ENCODE measurements at places on chromosomes 12 and 14.

GRCh38 chr12:88388566-88389540 lies 191.4 kb downstream of the KITLG start:
- DNase-seq, result no peak

DNA sequence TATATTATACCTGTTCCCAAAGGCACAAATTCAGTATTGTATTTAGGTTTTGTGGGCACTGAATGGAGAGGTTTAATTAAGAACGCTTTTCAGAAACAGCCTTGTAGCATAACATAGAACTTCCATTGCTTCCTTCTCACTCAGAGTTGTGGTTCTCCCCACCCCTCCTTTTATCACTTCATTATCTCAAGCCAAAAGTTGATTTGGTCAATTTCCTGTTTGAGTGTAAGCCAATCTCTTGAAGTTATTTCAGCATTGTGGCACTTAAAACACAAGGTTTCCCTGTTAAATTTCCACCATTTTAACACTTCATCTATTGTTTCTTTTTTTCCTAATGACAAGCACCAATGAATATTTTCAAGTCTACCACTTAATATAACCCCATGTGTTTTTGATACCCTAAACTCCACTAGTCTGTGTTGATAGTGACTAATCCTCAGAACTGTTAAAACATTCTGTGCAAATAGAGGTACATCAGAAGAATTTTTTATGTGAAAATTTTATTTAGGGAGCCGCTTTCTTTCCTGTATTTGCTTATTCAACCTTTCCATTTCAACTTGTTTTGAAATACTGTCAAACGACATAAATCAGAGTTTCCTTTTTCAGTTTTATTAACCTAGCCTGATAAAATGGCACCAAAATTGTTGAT lies 340.1 kb downstream of the BCAT1 start:
- DNase-seq, result no peak

DNA sequence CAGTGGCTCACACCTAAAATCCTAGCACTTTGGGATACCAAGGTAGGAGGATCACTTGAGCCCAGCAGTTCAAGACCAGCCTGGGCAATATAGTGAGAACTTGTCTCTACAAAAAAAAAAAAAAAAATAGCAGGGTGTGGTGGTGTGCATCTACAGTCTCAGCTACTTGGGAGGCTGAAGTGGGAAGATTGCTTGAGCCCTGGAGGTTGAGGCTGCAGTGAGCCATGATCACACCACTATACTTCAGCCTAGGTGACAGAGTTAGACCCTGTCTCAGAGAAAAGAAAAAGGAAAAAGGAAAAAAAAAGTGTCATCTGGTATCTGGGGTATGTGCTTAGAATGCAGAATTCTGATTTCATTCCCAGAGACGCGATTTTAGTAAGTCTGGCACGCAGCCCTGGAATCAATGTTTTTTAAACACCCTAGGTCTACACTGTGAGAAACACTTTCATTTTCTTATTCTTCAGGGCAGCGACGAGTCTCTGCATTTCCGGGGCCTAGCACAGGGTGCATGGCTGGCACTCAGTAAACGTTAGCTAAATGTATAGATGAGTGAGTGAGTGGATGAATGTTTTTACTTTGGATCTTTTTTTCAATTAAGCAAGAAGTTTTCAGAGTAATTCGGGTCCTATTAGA lies 243.8 kb upstream of the PWP1 start:
- DNase-seq, result no peak

DNA sequence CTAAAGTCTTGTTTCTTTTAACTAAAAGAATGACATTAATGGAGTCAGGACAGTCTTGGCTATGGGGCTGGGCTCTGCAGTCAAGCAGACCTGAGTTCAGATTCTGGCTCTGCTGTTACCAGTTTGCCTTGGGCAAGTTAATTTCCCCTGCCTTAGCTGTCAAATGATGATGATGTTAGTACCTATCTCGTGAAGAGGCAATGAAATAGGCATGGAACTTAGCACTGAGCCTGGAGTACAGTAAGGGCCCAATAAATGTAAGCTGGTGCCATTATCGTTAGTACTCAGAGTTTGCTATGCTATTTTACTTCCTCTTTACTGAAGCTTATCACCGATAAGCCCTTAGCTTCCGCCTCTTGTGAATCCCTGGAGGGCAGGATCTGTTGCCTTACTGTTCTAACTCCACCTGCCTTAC lies 8.5 kb downstream of the FBXW8 start:
- DNase-seq, result no peak

DNA sequence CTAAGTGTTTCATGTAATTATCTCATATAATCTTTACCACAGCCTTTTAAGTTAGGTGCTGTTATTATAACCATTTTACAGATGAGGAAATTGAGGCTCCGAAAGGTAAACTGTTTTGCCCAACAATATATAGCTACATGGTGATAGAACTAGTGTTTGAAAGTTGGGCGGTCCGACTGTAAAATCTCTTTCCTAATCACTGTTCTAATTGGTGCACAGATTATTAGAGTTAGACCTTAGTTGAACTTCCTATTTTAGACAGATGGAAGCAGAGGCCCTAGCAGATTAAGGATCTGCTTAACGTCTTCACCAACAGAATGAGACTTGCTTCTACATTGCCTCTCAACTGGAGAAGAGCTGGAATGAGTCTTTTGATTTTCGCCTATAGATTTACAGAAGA lies 30.0 kb upstream of the DUSP6 start:
- DNase-seq, result no peak

GRCh38 chr14:70013271-70013873 lies 134.2 kb downstream of the SMOC1 start:
- no peak for DNase-seq

Measured in naive thymus-derived CD8-positive, alpha-beta T cell (primary cell).